ENCODE measurements at places on chromosomes 2 and 18.

GRCh38 chr2:203549406-203549805, 14.3 kb upstream of the RAPH1 start:
- no peak for DNase-seq

GRCh38 chr2:170779304-170779703, 9.1 kb downstream of the ERICH2 start:
- DNase-seq = no peak

- no peak for DNase-seq
Measured at GRCh38 chr18:58466636-58467205, 162.2 kb downstream of the ALPK2 start.

- DNase-seq = peak; percentile 64
Measured at GRCh38 chr18:9952633-9953416, 39.0 kb downstream of the VAPA start.

DNA sequence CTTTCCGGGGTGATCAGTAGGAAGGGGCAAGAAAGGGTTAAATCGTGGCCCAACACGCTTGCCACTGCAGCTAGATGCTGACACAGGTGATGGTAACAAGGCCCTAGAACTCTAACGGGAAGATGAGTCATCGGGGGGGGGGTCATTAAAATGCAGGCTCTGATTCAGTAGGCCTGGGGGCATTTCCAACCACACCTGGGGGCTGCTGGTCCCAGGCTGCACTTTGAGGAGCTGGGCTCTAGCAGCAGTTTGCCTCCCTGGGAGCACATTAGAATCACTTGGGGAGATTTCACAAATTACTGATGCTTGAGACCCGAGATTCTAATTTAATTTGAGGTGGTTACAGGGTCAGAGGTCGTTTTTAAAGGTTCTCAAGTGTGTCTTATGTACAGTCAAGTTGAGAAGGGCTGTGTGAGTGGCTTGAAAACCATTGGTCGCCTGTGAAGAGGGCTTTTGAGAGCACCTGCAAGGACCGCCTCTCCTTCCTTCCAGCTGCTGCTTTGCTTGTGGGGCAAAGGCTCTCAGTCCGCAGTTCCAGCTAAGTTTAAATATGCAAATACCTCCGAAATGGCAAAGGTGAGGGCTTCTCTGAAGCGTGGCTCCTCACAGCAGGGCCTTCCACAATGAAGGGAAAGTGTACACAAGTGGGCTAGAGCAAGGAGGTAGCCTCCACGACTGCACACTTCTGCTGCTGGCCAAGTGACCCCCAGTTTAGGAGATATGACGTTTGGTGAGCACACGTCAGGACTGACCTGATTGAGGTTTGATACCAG, 128.0 kb upstream of the MSH6 start:
- DNase-seq = no peak

GRCh38 chr2:170155022-170155722, 22.8 kb upstream of the MYO3B start:
- DNase-seq = peak; percentile 37

GRCh38 chr2:239108459-239108858, 260.6 kb downstream of the TWIST2 start:
- no peak for DNase-seq

DNA sequence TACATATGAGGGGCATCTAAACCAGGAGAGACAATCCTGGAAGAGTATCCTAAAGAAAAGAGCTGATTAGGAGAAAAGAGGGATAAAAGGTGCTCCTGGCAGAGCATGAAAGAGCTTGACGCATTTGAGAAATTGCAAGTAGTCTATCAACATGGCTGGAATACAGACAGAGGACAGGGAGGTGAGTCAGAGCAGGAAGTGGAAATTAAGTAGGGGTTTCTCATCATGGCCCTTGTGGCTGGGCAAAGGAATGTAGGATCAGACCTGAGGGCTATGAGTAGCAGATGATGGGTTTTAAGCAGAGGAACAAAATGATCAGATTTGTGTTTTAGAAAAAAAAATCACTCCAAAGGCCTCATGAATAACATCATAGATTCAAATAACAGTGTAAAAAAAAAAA, 49.2 kb upstream of the UGP2 start:
- DNase-seq = no peak

Measured in MV-4-11 (cell line).